ENCODE measurements at places on chromosomes 1 and 21.

- no peak for DNase-seq
These were observed 88.7 kb downstream of the ITPKB start for GRCh38 chr1:226650236-226650841.

GRCh38 chr1:53689223-53689622 lies 49.7 kb downstream of the GLIS1 start:
- DNase-seq = no peak

DNA sequence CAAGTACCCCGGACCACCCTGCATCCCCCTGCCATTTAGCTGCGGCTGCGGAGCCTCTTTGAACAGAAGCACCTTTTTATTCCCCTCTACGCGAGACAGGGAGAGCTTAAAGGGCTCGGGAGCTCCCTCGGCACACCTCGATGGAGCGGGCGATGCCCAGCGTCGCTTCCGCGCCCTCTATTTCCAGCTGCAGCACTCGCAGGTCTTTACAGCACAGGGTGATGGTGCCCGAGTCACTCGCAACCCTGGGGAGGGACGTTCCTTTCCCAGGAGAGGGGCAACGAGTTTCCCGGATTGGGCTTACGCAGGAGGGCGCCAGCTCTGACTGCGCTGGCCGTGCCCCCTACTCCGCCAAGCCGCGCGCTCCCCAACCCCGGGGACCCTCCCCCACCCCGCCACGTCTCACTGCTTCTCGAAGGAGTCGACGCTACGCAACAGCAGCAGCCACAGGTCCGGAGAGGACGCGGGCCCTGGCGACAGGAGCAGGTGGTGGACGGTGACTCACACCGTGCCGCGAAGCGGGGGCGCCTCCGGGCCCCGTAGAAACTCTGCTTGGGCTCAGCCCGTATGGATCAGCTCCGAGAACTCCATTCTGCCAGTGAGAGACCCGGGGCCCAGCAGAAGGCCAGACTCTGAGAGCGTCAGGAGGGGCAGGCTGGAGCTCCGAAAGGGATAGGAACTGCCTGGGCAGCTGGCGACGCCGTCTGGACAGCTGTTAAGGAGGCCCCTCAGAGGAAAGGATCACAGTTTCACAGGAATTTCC lies 5.8 kb upstream of the FAM167B start:
- no peak for DNase-seq

GRCh38 chr1:114152089-114152507 lies 1.6 kb downstream of the SYT6 start:
- no peak for DNase-seq

DNA sequence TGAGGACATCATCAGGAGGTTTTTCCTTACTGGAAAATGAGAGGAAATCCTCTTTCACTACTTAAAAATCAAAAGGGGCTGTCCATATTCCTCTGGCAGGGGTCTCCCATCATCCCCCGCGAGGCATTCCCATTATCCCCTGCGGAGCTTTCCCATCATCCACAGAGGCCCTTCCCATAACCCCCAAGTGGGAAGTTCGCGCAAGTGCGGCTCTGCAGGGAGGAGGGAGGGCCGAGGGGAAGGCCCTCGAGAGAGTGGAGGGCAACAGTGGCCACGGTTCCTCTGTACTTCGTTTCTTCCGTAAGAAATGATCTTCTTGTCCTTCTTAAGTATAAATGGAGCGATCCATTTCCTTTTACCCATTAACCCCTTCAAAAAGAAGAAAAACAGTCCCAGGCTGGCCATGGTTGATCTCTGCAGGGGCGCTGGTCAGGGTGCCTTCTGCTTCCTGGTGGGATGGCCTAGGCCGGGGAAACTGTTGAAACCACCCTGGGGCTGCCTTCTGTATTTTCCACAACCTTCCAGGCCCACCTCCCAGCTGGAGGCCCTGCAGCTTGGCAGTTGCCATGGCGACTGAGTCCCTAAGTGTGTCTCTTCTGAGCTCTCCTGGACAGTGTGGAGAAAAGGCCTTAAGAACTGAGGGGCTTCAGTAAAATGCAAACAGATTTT lies 3.6 kb upstream of the RSPH1 start:
- no peak for DNase-seq

DNA sequence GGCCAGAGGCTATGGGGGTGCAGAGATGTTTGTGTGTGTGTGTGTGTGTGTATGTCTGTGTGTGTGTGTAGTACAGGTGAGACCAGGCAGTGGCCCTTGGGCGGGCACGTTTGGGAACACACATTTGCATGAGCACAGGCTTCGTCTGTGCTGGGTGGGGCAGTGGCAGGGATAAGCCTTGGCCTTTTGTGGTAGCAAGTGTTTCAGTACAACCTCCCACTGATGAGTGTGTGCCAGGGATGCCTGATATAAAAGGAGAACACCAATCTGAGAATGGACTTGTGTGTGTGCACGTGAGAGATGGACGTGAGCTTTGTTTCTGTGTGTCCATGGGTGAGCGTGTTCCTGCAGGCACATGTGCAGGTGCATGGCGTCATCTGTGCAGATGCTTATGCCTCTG lies 3.0 kb downstream of the NTRK1 start:
- DNase-seq = no peak

DNA sequence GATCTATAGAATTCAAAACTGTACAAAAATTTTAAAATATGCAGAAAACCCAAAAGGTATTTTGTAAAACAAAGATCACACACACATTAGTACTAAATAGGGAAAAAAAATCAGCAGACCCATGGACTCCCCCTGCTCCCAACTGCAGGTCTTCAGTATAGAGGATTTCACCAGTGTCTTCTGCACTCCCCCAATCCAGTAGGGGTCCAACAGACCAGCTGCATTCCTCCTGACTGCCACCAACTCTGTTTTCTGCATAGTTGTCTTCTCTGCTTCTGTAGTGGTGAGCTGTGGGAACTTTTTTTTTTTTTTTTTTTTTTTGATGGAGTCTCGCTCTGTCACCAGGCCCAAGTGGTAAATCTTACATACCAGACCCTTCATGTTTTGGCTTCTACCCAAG lies 21.9 kb downstream of the CLCA2 start:
- no peak for DNase-seq

DNA sequence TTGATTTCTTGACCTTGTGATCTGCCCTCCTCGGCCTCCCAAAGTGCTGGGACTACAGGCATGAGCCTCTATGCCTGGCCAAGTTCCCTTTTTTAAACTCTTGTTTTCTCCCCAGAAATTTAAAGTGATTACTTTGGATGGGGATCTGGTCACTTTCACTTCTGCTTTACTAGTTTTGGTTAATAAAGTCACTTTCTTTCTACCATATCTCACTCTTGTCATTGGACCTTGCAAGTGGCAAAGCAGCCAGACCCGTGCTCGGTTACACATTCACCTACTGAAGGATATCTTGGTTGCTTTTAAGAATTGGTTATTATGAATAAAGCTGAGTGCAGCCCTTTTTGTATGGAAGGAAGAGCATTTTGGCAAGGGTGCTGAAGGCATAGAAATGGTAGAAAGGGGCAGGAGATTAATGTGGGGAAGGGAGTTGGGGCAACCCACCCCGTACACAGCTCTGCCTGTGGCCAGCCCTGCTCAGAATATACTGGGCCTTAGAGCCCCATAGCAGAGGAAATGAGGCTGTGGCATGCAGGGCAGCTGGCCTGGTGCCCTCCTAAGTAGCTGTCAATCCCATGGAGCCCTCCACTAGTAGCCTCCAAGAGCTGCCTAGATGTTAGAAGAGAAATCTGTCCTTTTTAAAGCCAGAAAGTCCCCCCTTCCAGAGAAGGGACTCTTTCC lies 40.7 kb downstream of the CD2 start:
- no peak for DNase-seq

DNA sequence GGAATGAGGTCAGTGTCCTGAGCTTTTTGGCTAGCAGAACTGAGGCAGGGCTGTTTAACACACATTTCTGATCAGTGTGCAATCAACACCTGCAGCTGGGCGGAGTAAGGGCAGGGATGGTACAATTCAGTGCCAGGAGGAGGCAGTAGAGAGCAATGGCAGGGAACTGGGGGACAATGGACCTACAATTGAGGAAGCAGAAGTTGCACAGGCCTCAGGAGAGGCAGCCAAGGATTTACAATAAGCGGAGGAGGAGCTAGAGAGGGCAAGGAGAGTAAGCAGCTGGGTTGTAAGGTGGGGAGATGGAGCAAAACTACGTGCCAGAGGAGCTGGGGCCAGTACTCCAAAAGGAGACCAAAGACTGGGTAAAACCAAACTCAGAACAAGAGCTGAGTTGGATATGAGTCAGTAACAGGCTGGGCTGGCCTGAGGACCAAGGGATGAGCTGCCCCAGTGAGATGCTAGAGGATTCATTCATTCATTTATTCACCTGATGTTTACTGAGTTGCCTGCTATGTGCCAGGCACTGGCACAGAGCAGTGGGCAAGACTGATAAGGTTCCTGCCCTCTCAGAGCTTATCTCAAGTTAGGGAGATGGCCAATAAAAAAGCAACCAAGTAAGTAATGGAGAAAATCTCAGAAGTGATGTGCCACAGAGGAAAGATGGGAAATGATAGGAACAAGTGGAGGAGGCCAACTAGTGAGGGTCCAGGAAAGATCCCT lies 10.4 kb upstream of the GALE start:
- DNase-seq = peak; percentile 74

DNA sequence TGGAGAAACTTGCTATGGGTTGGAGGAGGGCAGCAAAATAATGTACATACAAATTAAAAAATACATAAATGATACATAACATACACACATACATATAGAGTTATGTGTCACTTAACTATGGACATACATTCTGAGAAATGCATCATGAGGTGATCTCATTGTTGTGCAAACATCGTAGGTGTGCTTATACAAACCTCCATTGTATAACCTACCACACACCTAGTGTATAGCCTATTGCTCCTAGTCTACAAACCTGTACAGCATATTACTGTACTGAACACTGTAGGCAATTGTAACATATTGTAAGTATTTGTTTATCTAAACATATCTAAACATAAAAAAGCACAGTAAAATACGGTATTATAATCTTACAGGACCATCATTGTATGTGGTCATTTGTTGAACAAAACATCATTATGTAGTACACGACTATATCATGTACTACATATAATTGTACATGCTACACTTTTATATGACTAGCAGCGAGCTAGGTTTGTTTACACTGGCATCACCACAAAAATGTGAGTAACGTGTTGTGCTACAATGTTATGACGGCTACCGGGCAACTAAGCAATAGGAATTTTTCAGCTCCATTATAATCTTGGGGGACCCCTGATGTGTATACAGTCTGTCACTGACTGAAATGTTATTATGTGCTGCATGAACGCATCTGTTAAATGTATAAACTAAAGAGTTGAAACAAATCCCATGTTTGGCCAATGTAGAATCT lies 35.5 kb downstream of the ITGB3BP start:
- DNase-seq = no peak

DNA sequence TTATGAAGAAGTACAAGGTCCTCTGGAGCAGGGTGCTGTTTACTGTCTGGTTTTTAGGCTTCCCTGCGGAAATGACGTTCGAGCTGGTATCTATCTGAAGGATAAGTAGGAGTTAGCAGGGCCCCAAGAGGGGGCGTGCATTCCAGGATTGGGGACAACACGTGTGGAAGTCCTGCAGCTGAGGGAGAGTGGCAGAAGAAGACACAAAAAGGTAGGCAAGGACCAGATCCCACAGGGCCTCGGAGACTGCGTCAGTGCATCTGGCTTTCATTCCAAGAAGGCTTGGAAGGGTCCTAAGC lies 5.9 kb downstream of the RIMS3 start:
- no peak for DNase-seq

DNA sequence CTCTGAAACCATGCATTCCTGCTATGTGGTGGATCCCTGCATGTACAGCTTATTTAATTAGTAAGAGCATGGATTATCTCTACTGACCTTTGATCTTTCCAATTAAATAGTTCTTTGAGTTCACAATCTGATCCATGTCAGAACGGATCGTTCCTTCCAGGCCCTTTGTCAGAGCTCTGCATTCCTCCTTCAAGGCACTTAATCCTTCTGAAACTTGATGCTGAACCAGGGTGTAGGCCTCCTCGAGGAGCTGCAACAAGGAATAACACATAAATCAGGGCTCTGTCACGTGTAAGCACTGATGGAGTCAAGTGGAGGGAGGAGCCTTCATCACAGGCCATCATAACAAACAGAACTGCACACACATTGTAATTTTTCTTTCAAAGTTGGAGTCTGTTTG lies 68.4 kb upstream of the EDEM3 start:
- no peak for DNase-seq

DNA sequence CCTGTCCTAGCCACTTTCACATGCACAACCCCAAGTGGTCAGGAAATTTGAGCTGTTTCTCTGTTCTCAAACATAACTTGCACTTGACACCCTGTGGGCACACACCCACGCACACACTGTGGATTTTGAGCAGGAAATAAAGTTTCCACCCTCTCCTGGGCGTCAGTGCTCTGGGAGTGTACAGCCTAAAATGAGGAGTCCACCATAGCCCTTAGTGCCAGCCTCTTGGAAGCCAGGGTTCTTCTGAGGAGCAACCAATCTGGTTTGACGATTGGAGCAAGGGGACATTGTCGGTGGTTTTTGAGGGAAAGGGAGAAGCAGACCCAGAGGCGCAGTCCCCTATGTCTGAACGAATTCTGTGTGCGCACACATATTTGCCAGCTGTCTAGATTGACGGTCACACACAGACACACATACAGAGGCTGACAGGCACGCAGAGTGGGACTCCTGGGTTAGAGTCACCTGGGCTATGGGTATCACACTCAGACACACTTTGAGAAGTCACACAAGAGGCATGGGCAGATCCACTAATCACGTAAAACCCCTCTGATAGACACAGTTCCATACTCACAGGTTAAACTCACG lies 2.7 kb downstream of the DMBX1 start:
- DNase-seq = no peak

DNA sequence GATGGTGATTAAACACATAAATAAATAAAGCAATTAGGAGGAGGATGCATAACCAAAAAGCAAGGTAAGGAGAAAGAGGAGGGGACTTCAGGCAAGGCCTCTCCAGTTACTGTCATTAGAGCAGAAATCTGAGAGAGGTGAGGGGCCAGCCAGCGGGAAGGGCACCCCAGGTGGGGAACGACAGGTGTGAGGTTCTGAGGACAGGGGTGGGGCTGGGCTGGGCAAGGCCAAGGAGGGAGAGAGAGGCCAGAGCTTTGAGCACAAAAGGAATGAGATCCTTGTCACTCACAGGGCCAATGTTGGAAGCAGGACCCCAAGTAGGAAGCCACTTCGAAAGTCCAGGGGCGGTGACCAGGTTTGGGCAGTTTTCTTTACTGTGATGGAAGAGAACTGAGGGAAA lies 182.2 kb upstream of the RAB4A start:
- no peak for DNase-seq

Data from CD4-positive, alpha-beta T cell treated with Interferon gamma for 1 hour (primary cell).